ENCODE measurements at places on chromosomes 6 and 20.

GRCh38 chr6:73978330-73978729, 282.3 kb downstream of the CD109 start:
- no peak for DNase-seq

DNA sequence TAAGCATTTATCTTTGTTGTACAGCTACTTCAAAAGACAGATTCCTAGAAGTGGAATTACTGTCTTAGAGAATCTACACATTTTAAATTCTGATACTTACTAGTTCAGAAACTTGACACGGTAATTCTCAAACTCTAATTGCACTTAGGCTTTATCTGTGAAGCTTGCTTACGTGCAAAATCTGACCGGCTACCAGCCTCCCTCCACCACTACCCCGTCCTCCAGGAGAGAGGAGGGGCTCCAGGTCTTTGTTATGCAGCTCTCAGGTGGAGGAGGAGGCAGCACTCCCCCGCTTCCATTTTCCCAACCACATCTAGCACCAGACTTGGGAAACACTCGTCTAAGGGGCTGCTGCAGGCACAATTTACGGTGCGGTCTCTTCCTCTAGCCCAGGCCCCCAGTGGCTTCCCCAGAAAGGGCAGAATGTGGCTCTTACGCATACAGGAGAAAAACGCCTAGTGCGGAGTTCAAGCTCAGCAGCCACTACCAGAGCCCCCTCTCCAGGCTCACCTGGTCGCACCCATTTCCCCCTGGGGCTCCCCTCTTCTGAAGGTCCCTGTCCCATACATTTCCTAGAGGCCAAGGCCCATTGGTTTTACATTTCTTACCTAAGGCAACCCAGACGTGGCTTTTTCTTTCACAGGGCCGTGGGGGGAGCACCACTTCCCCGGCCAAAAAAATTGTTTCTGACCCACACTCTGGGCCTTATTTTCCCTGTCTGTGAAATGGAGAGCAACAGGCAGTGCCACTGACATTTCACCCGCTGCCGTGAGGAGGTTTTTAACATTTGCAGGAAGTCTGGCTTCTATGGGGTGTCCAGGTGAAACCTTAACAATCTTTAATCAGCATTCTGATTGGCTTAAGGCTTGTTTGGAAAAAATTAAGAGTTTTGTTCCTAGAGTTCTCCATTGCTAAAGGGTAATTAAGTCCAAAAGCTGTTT, 1.6 kb upstream of the TGIF2 start:
- DNase-seq = peak; percentile 43

DNA sequence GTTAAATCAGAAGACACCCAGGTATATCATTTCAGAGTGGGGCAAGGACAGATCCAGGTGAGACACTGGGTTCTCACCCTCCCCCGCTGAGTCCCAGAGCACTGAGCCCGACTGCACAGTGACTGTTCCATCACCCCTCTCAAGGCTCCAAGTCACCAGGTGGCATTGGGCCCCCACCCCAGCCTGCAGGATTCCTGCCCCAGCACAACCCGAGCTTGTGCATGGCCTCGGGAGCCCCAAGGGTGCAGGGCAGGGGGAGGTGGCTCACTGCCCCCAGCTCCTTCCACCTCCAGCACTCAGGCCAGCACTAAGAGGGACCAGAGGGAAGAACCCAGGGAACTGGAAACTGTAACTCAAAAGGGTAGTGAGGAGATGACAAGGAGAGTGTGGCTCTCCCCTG, 39.3 kb upstream of the CST5 start:
- DNase-seq = no peak

DNA sequence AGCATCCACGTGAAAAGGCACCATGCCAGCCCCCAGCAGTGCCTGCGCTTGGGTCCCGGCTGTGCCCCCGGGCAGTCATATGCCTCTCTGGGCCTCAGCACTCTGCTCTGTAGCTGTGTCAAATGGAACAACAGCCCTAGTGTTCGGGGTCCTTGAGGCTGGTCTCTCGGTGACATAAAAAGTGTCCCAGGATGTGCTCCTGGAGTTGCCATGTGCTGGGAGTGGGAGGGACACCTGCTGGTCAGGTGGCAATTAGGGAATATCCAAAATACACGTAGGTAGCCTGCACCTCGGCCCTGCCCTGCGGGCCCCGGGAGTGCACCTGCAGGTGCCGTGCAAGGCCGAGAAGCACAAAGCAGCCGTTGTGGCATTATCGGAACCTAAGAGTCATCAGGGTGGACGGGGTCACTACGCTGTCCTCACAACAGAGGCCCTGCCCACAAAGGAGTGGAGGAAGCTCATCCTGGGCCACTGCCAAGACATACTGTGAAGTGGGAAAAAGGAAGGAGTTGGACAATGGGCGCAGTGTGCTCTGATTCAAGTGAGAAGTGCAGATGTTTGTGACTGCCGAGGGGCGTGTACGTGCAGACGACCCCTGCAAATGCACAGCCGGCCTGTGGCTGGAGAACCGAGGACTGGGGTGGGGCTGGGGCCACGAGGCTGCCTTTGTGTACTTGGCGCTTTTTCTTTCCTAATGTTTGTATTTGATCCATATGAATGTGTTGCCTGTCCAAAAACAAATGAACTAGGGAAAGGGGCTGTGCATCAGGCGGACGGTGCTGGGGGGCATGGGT, 24.6 kb downstream of the SLCO4A1 start:
- no peak for DNase-seq

GRCh38 chr20:32943490-32944052, 60.7 kb downstream of the SUN5 start:
- DNase-seq = no peak

- DNase-seq = no peak
These were observed 54.9 kb downstream of the SESN1 start for GRCh38 chr6:109039795-109040194.

DNA sequence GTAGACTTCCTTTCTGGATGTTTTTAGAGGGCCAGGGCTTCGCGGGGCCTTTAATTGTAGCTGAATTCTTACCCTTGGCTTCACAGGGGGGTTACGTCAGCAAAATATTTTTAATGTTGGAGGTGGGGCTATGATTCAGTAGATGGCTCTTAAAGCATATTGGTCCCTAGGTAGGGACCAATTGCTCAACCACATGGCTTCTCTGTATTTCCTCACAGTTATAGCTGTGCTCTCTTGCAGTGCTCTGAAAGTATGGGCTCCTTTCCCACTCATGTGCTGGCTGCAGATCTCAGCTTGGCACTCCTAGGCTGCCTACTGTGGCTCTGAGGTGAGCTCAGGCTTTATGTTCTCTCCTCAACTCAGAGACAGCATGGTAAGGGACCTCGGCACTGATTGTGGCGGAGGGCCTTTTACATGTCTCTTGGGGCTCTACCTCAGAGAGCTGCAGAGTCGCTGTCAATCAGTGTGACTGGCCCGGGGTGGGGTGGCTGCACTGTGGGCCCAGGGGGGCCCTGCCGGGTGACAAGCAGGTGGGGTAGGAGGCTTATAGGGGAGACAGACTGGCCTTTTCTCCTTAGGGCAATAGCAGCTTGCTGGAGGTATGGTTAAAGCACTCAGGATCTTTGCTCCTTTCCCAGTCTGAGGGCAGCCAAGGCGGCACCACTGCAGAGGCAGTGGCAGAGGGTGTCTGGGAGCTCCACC, 318.0 kb downstream of the DOK5 start:
- DNase-seq = no peak

DNA sequence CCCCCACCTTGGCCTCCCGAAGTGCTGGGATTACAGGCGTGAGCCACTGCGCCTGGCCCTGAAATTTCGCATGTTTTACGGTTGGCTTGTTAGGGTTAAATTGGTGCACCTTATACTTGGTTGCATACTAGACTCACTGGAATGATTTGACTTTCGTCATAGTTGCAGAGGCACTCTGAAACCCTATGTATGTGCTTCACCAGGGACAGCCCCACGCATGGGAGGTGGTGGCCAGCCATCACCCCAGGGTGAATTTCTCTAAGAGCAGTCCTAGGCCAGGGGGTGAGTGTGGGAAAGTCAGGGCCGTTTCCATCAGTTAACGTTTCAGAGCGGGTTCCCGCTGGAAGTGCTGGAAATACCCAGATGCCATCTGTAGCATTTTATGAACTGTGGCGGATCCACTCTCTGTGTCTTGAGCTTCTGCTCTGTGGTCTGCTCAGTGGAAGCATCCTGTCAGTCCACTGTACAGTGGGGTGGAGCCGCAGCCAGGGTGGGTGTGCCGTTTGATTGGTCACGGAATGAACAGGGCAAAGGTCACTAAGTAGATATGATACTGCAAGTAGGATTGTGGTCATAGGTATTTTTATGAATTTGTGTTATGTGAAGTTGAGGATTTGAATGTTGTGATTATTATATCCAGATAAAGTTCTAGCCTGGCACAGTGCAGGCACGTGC, 13.2 kb downstream of the DNAJC5 start:
- no peak for DNase-seq

DNA sequence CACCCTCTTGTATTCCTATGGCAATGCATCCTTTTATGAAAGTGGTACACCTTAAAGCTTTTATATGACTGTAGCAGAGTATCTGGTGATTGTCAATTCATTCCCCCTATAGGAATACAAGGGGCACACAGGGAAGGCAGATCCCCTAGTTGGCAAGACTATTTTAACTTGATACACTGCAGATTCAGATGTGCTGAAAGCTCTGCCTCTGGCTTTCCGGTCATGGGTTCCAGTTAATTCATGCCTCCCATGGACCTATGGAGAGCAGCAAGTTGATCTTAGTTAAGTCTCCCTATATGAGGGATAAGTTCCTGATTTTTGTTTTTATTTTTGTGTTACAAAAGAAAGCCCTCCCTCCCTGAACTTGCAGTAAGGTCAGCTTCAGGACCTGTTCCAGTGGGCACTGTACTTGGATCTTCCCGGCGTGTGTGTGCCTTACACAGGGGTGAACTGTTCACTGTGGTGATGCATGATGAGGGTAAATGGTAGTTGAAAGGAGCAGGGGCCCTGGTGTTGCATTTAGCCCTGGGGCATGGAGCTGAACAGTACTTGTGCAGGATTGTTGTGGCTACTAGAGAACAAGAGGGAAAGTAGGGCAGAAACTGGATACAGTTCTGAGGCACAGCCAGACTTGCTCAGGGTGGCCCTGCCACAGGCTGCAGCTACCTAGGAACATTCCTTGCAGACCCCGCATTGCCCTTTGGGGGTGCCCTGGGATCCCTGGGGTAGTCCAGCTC, 292.1 kb downstream of the ESR1 start:
- no peak for DNase-seq

- DNase-seq = no peak
These were observed 174.9 kb upstream of the C6orf118 start for GRCh38 chr6:165484178-165484889.

DNA sequence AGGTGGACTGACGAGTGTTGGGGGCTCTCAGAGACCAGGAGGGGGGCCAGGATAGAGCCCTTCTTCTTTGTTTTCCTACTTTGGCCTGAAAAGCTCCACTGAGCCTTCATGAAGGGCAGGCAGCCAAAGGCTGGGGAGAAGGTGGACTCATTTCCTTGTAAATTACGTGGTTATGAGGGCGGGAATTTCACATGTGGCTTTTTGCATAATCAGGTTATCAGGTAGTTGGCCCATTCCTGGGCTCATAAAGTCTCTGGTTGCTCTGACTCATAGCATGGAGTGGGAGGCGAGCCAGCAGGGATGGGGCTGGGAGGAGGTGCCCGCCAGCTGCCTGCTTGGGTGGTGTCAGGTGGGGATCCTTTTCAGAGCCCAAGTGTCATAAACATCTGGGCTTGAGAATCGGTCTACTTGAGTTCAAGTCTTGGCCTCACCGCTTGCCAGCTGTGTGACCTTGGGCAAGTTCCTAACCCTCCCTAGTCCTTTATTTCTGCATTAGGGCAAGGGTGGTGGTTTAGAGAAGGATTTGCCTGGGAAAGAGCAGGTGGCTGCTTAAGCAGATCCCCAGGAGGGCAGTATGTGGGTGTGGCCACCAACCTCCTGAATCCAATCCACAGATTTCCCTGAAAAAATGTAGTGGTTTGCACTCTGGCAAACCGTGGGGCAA, 26.5 kb upstream of the RNF24 start:
- no peak for DNase-seq

DNA sequence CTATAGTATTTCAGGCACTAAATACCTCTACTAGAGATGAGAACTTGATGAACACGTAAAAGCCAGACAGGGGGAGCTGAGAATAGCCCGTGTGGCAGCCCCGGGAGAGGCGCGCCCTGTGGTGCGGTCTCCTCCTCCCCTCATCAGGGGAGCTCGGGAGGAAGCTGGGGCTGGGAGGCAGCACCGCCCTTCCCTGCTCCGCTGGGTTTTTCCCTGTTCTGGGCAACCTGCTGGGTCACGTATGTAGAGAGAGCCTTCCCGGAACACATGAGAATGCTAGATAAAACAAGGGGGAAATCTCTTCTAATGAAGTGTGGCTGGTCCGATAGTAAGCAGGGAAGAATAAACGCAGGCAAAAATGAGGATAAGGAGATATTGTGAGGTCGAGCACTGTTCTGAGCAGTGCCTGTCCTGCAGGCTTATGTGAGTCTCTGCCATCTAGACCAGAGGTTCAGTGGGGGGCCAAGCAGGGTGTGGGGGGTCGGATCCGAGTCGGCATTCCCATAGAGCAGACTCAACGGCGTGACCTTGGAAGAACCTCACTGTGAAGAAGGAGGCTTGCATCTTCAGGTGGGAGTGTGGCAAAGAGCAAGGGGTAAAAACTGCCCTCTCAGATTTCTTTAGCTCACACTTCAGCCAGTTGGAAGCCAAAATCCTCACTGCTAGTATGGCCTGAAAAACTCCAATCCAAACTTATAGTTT, 13.4 kb upstream of the RPS6KA2 start:
- DNase-seq = no peak

- DNase-seq = no peak
These were observed 300.5 kb downstream of the ESR1 start for GRCh38 chr6:152107973-152108372.

- no peak for DNase-seq
These were observed 84.8 kb upstream of the SOX4 start for GRCh38 chr6:21508753-21509152.

- DNase-seq = no peak
These were observed 48.5 kb downstream of the RPF2 start for GRCh38 chr6:111030008-111031007.
